ENCODE measurements at places on chromosomes 7 and 10. TPM values are rescaled to one million over a fixed set of nuclear protein-coding genes. Genes with fewer than 3 reads are reported as not detected.

TMEM213 gene
- total RNA-seq = not detected

HYAL4 gene
- not detected for total RNA-seq

CPA1 gene
- not detected for total RNA-seq

TLX1 gene
- not detected for total RNA-seq

TFEC gene
- not detected for total RNA-seq

SAP25 gene
- 0.39 TPM for total RNA-seq

ELMO1 gene
- 2.1 TPM for total RNA-seq

OGDHL gene
- 0.13 TPM for total RNA-seq

All from A549 treated with GW870086 at 1 μM for 4 hours (cell line).